ELR (cell line): ENCODE measurements at places on chromosomes 2 and 18.

- DNase-seq = no peak
These were observed 1.9 kb downstream of the GLB1L start for GRCh38 chr2:219243291-219243761.

GRCh38 chr2:186636800-186637496 lies 47.1 kb downstream of the ITGAV start:
- no peak for DNase-seq

DNA sequence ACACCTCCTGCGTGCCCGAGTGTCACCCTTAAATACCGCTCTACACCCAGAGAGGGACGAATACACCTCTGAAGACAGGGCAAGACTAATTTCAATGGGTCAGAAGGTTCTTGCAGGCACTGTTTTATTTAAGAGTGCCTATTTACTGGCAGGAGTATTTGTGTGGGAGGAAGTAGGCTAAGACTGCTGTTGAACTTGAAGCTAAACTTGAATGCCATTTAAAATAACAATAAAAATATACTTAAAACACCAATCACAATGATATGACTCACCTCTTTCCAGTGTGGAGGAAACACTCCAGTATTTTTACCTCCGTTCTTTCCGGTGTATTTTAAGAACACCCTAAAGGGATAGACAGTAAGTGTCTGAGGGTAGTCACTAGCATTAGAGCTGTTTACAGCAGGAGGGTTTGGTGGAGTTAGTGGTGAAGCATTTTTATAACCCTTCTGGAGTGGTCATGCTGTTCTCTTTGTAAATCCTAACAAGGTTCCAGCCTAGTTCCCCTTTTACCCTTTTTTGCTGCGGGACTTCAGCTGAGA lies 9.6 kb upstream of the HOXD1 start:
- no peak for DNase-seq

GRCh38 chr2:26075173-26075572 lies 41.3 kb downstream of the RAB10 start:
- DNase-seq = no peak

DNA sequence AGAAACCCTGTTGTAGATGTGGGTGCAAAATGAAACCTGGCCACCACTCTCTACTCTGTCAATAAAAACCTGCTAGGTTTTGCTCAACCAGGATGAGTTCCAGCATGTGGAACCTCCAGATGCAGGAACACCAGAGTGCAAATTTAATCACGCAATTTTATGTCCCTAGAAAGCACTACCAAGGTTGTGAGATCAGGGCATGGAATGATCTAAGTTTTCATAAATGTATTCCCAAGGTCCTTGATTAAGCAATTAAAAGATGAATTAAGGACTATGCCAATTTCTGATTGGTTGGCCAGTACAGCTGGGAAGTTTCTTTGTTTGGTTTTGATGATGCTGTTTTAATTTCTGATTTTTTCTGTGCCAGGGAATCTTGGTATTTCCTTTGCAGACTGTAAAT lies 179.2 kb downstream of the KCNS3 start:
- DNase-seq = no peak

GRCh38 chr2:25279091-25279651 lies 62.6 kb downstream of the DNMT3A start:
- DNase-seq = no peak

- no peak for DNase-seq
These were observed 79.2 kb upstream of the MYO3B start for GRCh38 chr2:170098626-170099312.

- DNase-seq = no peak
These were observed 95.7 kb upstream of the NRP2 start for GRCh38 chr2:205586626-205587025.

DNA sequence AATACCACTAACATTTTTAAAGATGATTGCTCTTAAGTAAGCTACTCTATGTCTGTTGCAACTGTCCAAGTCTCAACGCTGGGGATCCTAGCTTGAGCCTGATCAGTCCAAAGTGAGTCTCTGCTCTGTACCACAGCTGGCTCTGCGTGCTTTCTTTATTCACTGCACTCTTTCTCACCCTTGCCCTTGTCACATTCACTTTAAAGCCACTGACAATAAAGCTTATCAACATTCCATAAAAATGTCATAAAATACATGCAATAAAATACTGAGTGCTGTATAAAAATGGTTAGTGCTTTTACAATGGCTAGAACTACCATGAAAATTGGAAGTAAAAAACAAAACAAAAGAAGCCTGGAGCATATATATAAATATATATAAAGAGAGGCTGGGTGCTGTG lies 45.5 kb upstream of the LRRTM4 start:
- no peak for DNase-seq

DNA sequence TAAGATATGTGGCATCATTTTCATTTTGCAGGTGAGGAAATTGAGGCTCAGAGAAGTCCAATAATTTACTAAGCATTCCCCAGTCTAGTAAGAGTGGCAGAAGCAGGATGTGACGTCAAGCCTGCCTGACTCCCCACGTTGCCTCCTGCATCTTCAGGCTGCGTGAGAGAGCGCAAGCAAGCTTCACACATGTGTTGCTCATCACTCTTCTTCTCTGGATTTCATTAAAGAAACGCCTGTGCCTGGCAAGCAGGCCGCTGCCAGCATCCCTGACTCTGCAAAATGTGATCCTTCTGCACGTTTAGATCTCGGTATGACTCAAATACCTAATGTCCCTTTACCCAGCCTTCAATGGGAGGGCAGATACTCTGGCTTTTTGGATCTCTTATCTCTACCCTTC lies 96.8 kb downstream of the PRKCE start:
- DNase-seq = peak; percentile 85

- peak; percentile 94 for DNase-seq
These were observed 21.7 kb downstream of the KIAA1328 start for GRCh38 chr18:36850527-36851201.

DNA sequence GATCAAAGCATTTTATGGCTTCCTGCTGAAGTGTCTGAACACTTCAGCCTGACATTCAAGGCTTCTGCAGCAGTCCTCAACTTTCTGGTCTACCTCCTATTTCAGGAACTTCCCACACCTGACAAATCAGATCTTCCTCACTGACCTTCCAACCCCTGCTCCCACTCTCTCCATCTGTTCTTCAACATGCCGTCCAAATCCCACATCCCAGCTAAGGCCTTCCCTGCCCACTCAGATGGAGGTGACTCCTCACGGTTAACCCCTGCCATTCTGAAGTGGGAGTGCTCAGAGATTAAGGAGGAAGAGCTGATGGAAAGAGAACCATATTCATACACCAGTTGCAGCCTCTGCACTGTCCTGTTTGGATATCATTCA lies 104.8 kb downstream of the POLR1A start:
- DNase-seq = no peak

- no peak for DNase-seq
These were observed 63.8 kb downstream of the SETBP1 start for GRCh38 chr18:44744161-44745121.
